ENCODE measurements at places on chromosomes 2 and 18. TPM values are rescaled to one million over a fixed set of nuclear protein-coding genes. Genes with fewer than 3 reads are reported as not detected.

SUMO1 gene
- total RNA-seq, result 80.5 TPM

THUMPD2 gene
- total RNA-seq, result 18.0 TPM

GRCh38 chr2:238919307-238919706, 71.4 kb downstream of the TWIST2 start:
- DNase-seq, result no peak

DNA sequence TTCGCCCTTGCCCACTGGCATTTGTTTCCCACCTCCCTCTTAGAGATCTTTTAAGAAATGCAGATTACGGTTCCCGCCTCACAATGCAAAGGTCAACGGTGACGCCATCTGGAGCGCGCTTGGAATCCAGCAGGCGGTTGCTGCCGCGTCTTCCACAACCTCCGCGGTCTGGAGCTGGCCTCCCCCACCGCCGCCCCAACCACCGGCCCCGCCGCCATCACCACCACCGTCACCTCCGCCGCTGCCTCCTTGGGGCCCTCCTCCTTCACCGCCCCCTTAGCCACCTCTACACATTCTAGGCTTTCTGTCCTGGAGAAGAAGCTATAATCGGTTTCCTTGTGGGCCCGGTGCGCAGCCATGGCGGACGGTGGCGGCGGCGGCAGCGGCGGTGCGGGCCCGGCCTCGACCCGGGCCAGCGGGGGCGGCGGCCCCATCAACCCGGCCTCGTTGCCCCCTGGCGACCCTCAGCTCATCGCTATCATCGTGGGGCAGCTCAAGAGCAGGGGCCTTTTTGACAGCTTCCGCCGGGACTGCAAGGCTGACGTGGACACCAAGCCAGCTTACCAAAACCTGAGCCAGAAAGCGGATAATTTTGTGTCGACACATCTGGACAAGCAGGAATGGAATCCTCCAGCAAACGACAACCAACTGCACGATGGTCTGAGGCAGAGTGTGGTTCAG, at the start of gene BOD1L2:
BOD1L2 (plus strand) TSS at position 132 of the 681 bp plus-strand sequence; CDS start at position 358, 226 bp downstream.
- DNase-seq, result no peak

GRCh38 chr2:149725234-149725633, 137.7 kb upstream of the MMADHC start:
- DNase-seq, result no peak

DNA sequence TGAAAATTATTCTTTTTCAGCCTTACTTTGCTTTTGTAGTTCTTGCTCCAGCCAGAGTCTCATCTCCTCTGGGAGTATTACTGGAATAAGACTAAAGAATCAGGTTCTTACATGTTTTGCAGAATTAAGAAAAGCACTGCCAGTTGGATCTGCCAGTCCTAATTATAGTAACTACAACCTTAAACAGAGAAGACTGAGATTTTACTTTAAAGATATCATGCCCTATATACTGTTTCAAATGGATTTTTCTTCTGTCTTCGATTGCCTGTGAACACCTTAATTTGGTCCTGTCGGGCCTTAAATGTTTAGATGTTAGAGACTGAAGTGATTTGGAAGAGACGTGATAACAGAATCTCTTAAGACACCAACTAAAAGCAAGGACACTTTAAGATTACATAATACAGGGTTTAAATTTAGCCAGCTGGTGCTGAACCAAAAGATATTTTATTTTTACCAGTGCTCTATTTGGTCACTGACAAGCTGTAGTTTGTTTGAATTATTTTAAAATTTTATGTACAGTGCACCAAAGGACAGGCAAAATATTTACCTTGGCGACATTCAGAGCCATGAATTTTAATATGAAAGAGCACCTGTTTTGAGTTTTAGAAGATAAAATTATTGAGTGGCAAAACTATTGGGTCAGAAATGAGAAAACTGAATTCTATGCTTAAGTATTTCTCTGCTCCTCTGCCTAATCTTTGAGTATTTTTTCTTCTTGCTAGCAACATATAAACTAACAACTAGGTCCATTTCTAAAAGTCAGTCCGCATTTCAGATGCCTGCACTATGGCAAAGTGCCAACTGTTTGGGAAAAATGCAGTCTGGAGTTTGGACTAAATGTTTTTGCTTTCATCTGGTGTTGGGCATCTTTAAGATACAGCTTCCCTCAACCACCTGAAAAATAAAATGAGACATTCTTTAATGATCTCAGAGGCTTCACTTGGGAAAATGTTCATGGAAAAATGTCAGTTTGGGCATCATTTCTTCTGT, 300.0 kb downstream of the XIRP2 start:
- DNase-seq, result no peak

GRCh38 chr18:41731884-41732283, 223.2 kb upstream of the PIK3C3 start:
- DNase-seq, result no peak

DNA sequence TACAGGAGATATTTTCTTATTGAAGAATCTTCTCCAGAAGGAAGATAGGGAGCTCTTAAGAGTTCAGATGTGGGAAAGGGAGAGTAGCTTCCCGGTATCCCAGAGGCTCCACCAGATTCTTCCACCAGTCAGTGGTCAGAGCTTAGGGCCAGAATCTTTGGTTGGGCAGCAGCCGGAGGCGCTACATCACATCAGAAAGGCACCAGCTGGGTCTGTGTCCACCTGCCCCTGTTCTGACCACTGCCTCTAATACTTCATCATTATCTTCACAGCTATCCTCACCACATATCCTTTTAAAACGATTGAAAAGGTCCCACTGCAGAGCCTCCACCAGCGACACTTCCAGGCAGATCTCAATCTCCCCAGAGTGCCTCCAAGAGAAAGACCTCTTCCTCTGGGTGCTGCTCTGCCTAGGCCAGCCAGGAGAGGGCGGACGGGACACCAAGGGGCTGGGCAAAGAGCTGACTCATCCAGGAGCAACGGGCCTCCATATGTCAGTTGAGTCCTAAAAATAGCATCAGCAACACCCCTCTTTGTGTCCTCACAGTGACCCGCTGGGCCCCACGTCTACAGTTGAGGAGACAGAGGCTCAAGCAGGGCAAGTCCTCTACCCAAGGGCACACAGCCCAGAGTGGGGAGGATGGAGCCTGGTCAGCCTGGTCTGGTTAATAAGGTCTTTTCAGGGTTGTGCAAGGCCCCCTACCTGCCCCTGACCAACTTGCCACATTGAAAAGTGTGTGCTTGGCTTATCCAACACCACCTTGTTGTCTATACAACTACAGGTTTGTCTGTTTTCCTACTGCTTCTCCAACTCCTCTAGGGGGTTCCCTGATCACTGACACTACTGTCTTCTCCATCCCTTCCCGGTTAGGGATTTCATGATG, 81.2 kb downstream of the ADD2 start:
- DNase-seq, result no peak

DNA sequence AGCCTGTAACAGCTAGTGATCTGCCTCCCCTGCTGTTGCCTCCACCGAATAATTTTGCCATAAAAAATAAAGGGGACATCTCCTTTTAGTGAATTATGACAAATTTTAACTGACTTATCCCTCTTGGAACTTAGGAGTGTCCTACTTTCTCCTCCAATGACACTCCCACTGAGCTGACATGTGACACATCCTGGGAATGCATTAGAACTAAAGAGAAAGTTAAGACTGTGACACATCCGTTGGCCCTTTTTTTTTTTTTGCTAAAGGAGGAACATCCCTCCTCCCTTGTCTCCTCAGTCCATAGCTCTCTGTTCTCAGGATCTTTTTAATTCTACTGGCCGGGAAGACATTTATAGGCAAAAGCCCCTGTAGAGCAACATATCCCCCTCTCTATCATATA, 268.2 kb downstream of the NRXN1 start:
- DNase-seq, result no peak

- DNase-seq, result no peak
Measured at GRCh38 chr2:232878855-232879617, 9.0 kb downstream of the SNORC start.
